Naive thymus-derived CD8-positive, alpha-beta T cell (primary cell): ENCODE measurements at places on chromosomes 4 and X.

GRCh38 chr4:10084651-10085358 lies 31.8 kb downstream of the WDR1 start:
- DNase-seq: no peak

- no peak for DNase-seq
These were observed 104.4 kb downstream of the HHIP start for GRCh38 chr4:144750348-144750747.

- no peak for DNase-seq
These were observed 79.8 kb upstream of the SMARCAD1 start for GRCh38 chr4:94127707-94128328.

DNA sequence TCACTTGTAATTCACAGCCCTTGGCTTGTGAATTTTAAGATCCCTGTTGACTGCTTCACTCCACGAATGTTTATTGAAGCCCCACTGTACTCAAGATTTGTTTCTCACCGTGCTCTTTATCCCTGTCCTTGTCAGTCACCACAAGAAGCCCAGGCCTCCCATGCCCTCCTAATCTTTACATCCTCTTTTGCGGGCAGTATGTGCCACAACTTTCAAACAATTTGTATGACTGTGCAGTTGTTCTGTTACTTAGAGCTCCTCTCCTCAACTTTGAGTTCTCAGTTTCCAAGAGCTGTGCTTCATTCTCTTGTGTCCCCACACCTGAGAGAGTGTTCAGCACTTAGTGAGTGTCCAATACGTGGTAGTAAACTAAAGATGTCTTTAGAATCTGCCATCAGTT lies 467.7 kb downstream of the NKX6-1 start:
- no peak for DNase-seq
